Activated CD4-positive, CD25-positive, alpha-beta regulatory T cell treated with anti-CD3 and anti-CD28 coated beads, Interleukin-2, amount 50 U/mL, for 24 hours (primary cell): ENCODE measurements at places on chromosomes 11 and 22.

DNA sequence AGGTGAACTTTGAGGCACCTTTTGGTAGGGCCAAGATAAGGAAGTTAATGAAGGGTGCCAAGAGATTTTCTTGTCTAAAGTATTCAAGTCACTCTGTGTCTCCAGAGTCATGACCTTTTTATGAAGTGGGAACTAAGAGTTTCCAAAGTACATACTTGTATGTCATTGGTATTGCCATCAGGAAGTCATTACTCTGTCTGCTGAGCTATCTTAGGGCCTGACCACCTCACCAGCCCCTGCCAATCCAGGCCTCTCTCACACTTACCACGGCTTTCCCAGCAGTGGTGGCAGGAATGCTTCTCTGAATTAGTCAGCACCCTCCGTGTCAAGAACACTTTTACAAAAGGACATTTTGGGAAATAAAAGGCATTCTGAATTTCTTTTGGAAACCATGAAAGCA, 192.8 kb upstream of the MTNR1B start:
- no peak for ATAC-seq

GRCh38 chr22:17232406-17232805, 13.2 kb upstream of the ADA2 start:
- ATAC-seq = no peak

- ATAC-seq = peak; percentile 31
These were observed at the start of gene ANKRD13D for GRCh38 chr11:67289226-67289650. Gene ANKRD13D (plus strand): TSS chr11:67289303. CDS start chr11:67289461, 158 bp downstream.

GRCh38 chr11:10452211-10452767, 2.8 kb upstream of the AMPD3 start:
- ATAC-seq = no peak

DNA sequence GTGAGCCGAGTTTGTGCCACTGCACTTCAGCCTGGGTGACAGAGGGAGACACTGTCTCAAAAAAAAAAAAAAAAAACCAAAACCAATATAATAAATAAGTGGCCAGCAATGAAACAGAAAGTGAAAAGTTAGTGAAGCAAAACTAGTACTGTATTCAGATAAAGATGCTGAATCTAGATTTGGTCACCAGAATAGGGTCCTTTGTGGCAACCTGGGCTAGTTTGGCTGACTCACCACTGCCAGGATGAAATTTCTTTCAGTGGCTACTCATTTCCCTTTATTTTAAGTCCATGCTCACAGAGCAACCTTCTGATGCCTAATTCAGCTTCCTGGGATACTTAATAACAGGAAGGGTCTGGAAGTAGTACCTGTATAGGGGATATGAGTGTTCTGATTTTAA, 26.0 kb downstream of the LIMK2 start:
- ATAC-seq = peak; percentile 44

- ATAC-seq = no peak
These were observed 2.1 kb upstream of the LRRC55 start for GRCh38 chr11:57179681-57180080.

- ATAC-seq = no peak
These were observed 15.5 kb upstream of the TAB1 start for GRCh38 chr22:39383841-39384625.

GRCh38 chr22:46996595-46997310, 234.3 kb downstream of the TBC1D22A start:
- no peak for ATAC-seq

GRCh38 chr11:6623391-6624363, 4.5 kb upstream of the TPP1 start:
- no peak for ATAC-seq

DNA sequence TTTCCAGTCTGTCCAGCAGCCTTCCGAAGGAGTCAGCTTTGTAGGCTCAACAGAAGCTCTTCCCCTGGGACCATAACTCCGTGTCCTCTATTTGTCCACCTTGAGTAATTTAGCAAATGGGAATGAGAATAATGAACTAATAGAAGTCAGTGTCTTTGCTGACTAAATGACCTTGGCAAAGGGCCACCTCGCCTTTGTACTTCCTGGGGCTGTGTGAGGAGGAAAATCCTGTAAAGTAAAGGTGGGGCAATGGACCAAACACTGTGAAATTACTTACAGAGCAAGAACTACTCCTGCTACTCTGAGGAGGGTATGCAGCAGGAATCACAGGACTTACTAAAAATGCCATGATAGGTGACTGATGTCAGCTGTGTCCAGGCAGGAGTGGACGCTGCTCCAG, 36.2 kb upstream of the CSNK2A3 start:
- ATAC-seq = no peak

DNA sequence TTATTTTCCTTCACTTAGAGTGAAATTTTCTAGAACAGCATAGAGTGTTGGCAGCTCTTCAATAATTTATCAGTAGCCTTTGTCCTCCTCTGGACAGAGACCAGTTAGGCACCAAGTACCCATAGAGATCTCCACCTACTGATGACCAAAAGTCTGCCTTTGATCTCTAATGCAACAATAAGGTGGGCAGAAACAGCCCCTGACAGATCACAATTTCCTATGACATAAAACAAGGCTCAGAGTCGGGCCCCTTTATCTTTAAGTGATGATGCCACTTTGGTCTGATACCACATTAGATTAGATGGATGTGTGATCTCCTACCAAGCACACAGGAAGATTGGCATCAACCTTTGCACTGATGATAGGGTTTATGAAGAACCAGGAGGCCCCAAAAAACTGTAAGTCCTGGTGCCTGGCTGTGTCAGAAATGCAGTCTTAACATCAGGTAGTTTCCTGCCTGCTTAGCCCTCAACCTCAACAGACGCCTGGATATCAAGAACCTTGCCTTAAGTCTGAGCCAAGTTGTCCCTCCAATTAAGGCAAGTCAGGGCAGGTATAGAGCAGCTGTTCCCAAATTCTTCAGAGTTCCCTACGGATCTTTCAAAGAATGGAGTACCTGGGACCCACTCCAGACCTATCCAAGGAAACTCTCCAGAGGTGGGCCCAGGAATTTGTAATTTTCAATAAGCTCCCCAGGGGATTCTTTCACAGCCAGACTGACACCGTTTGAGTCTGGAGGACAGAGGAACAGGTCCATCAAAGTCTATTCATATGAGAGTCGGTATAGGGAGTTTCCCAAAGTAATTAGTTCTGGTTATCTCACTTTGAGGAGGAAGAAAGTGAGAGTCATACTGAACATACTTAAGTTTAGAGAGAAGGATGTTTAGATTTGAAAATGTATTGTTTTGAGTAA, 30.6 kb upstream of the TMPRSS4 start:
- ATAC-seq = peak; percentile 76

- no peak for ATAC-seq
These were observed 5.7 kb downstream of the CLTCL1 start for GRCh38 chr22:19285831-19286230.

GRCh38 chr11:71962428-71963038, 33.7 kb downstream of the RNF121 start:
- ATAC-seq = peak; percentile 84

GRCh38 chr11:94494126-94494680, 419 bp downstream of the ANKRD49 start:
- ATAC-seq = peak; percentile 60

DNA sequence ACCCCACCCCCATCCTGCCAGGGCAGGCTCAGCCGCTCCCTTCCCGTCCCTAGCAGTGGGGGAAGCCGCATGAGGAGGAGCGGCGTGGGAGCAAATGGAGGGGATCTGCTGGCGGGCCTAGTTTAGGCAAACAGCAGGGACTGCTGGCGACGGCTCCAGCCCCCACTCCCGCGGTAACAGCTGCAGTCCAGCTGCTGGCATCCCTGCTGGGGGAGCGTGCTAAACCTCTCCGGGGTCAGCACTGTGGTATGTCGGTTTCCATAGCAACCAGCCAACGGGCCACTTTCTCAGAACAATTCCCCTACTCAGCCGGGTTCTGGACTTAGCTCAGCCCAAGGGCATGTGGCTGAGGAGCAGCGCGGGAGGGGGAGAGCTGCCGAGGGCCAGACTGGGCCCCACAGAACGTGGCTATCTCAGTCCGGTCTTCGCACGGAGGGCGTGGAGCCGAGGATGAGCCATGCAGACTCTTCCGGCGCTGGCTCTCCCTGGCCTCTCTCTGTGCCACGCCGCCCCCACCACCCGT, 98.8 kb downstream of the PKNOX2 start:
- no peak for ATAC-seq

DNA sequence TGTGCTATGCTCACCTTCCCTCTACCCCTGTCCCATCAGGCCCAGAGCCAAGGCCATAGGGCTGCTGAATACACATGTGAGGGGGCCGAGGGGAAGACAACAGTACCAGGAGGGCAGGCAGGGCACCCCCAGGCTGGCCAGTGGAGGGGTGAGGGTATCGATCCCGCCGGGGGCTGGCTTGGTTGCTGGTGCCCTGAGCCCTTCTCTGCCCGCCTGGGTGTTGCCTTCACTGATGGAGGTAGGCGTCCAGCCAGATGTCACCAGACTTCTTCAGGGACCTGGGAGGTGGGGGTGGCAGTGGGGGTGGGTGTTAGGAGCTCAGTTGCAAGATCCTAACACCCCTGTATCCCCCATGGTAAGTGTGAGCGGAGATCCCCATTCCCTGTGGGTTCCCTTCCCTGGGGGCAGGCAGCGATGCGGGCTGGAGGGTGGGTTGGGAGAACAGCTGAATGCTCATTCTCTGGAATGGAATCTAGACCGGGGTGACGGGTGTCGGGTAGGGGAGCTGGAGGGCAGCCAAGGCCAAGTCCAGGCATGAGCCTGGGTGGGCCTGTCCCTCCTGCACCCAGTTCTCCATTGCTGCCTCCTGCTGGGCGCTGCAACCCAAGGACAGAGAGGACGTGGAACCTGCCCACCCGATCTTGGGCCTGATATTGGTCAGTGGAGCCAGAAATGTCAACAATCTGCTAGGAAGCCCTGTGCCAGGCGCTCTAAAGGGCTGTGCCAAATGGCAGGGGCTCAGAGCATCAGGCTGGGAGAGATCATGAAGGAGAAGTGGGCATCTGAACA, 17.6 kb downstream of the FADS3 start:
- no peak for ATAC-seq

GRCh38 chr11:120326845-120327281, 1.8 kb downstream of the TLCD5 start:
- no peak for ATAC-seq

DNA sequence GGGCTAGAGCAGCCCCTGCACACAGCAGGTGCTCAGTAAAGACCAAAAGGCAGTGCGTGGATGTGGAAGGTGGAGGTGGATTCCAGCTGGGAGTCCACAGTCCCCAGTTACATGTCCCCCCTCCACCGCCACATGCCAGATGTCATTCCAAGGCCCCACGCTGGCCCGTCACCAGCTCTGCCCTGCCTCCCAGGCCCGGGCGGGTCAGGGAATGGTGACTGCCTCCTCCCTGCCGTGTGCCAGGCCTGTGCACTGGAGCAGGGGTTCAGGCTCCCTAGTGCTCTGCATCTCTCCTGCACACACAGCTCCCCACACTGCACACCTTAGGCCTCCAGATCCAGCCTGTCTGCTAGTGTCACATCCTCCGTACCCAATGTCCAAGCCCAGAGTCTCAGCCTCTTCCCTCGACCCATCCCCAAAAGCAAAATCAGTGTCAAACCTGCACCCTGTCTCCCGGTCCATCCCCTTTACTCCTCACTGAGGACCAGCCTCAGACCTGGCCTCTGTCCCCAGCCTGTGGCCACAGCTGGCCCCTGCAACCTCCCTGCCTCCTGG, 40.2 kb upstream of the PRODH start:
- ATAC-seq = no peak

DNA sequence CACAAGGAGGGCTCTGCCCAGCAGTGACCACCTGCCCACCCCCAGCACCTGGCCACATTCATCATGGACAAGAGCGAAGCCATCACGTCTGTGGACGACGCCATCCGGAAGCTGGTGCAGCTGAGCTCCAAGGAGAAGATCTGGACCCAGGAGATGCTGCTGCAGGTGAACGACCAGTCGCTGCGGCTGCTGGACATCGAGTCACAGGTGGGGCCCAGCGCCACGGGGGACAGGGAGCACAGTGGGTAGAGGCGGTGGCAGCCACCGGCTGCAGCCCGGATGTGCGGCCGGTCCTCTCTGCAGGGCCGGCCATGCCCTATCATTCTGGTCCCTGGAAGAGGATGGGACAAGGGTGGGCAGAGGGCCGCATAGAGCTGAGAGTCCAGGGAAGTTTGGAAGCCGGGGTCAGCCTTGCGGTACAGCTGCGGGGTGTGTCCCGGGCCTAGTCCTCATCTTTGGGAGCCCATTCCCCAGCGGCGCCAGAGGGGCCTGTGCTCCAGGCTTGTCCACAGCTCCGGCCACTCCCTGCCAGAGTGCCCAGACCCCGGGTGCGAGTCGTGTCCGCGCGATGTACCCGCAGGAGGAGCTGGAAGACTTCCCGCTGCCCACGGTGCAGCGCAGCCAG, 14.1 kb downstream of the EPS8L2 start:
- no peak for ATAC-seq

DNA sequence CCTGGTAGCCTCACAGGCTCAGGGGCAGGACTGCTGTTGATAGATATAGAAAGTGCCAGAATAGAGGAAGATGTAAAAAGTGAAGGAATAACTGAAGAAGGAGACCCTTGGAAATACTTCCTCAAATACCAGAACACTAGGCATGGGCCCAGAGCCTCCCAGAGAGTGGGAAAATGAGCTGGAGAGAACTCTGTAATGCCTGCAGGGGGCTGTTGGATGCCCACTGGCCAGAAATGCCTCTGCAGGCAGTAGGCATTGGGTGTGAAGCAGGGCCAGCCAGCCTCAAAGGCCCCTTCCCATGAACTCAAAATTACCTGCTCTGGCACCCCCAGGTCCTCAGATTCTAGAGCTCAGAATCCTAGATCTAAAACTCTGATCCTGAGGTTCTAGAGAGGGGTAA, 15.1 kb downstream of the P2RY2 start:
- no peak for ATAC-seq

- no peak for ATAC-seq
These were observed 29.9 kb downstream of the CCDC15 start for GRCh38 chr11:124983674-124984511.
